ENCODE measurements at places on chromosomes 7 and 10.

GRCh38 chr7:10612950-10613349 is 360.7 kb upstream of the PHF14 start:
- no peak for DNase-seq

- no peak for DNase-seq
These were observed 107.8 kb downstream of the SRI start for GRCh38 chr7:88111954-88112471.

DNA sequence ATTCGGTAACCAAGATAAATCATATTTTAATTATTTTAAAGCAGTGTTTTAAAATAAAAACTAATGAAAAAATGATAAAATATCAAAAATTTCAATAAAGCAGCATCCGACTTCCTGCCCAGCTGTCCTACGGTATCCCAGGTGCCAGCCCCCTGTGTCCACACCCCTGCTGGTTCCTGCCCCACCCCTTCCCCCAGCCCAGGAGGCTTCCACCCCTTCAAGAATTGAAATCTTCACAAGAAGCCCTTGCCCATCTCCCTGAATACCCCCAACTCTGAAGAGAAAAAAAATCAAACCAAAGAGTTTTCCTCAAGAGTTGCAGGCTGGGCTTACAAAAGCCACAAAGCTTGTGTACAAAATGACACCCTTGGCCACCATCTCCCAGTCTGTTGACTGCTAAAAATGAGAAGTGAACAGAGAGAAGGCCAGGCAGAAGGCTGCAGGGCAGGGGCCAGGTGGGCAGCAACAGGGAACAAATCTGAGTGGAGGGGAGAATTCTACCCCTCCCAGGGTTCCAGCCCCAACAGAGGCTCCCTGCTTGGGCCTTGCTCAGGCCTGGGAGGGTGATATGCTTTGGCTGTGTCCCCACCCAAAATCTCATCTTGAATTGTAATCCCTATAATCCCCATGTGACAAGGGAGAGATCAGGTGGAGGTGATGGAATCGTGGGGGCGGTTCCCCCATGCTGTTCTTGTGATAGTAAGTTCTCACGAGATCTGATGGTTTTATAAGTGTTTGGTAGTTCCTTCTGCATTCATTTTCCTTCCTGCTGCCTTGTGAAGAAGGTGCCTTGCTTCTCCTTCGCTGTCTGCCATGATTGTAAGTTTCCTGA is 14.5 kb downstream of the GPRIN2 start:
- peak; percentile 1 for DNase-seq

DNA sequence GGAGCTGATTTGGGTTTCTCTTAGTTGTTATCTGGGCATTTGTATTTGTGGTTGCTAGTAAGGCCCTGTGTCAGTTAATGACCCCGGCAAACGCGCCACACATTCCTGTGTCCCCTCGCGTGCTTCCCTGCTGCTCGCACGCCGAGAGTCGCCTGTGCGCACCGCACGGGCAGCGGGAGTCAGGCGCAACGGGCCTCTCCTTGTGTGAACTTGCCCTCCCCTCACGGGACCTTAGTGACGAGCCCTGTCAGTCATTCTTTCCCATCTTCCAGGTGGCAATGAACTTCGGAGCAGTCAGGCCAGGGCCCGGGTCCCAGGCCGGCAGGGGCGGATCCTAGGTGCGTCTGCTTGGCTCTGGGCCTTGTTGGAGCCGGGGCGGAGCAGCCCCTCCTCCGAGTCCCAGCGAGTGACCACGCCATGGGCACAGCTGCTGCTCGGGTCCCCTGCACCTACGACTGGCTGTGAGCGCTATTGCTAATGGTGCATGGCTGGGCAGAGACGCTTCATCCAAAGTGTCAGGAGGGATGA is 12.4 kb upstream of the PRKAR1B start:
- no peak for DNase-seq

- DNase-seq, result no peak
These were observed 102.9 kb upstream of the NFE2L3 start for GRCh38 chr7:26049081-26049480.

DNA sequence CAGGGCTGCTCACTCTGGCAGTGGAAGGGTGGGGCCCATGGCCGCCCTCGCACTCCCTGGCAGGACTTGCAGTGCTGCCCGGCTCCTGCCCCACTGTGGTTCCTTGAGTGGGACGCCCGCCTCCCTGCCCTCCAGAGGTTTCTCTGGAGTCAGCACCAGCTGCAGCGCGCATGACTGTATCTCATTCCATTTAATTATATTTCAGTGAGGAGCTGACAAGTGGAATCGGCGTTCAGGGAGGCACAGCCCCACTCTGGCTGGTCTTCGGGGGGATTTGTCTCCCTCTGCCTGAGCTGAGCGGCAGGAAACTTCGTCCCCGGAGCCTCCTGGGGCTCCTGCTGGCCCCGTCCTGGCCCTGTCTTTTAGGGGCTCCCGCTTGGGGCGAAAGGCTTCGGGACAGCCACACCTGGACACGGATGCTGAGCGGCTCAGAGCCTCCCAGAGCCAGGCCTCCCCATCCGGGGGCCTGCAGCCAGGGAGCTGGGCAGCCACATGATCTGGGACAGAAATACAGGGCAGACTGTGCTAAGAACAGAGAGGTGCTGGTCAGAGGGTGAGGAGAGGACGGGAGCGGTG is 75.3 kb upstream of the NKX6-2 start:
- no peak for DNase-seq

DNA sequence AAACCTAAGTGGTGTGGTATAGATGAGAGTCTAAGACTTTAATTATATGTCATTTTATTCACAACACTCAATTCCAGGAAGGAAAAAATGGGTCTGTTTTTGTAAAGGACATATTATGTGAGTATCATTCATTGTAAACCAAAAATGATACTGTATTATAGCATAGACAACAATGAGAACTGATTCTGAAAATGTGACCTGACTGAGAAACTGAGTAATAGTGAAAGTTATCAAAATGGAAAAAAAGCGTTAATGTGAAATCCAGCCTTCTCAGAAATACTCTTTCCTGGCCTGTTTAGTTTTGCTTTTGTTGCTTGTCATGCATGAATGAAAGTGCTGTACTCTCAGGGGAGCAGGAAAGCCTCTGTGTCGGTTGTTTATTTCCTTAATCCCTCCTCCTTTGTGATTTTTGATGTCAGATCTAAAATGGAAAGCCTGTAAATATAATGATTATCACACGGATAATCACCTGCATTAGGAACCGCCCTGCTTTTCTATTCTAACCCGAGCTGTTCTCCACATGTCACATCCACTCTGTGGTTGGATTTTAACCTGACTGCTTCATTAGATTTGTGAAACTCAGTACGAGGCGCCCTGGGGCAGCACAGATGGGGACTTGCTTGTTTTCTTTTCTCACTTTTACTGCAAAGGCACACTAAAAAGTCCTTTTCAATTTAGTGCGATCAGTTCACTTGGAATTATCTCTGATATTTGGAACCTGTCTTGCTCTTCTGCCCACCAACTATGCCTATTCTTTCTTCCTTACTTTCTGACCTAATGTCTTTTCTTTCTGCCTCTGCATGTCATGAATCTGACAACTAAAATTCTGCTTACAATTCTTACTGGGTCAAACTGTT is 240.9 kb upstream of the KAT6B start:
- DNase-seq, result peak; percentile 66

GRCh38 chr7:142754681-142755575 is 5.7 kb downstream of the PRSS1 start:
- DNase-seq, result no peak

DNA sequence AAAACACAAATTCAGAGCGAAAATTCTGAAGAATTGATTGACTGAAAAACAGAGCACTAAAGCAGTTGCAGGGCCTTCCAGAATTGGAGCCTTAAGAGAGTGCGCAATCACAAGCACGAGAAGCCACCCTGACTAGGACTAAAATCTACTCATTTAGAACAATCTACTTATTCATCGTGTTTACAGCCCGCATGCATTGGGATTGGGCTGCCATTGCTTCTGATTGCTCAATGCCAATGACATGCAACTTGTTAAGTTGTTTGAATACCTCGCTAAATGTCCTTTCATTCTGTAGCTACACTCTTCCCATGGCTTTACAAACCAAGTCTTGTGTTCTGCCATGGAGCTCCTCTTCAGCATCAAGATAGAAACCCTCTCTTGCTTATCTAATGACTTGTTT is 425.9 kb upstream of the POM121L12 start:
- no peak for DNase-seq

DNA sequence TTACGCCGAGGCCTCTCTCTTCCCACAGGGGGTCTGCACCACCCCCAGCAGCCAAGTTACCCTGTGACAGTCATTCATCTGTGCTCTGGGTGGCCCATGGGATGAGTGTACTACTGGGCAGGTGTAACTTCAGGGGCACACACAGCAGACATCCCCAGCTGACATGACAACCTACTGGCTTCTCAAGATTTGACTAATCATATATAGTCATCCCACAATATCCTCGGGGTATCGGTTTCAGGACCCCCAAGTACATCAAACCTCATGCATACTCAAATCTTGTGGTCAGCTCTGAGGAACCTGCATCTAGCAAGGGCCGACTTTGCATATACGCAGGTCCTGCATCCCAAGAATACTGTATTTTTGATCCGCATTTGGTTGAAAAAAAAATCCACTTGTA is 336.9 kb upstream of the C7orf33 start:
- no peak for DNase-seq

- no peak for DNase-seq
These were observed 560.0 kb upstream of the GALNT17 start for GRCh38 chr7:70571961-70572360.

GRCh38 chr7:326809-327232 is 36.9 kb downstream of the FOXL3 start:
- DNase-seq, result no peak

DNA sequence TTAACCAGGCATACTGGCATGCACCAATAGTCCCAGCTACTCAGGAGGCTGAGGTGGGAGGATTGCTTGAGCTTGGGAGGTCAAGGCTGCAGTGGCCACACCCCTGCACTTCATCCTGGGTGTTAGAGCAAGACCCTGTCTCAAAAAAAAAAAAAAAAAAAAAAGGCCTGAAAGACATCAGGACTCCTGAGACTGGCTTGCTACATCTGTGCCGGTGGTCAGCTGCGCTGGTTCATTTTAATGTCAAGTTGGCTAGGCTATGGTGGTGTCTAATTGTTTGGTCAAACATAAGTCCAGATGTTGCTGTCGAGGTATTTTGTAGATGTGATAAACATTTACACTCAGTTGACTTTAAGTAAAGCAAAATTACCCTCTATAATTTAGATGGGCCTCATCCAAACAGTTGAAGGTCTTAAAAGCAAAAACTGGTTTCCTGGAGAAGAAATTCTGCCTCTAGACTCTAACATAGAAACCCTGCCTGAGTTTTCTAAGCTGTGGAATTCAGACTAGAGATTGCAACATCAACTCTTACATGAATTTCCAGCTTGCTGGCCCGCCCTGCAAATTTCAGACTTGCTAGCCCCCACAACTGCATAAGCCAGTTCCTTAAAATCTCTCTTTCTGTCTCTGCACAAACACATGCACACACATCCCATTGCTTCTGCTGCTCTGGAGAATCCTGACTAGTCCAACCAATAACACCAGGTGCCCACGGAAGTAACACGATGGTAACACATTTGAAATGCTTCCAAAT is 18.2 kb downstream of the MYOF start:
- DNase-seq, result no peak

DNA sequence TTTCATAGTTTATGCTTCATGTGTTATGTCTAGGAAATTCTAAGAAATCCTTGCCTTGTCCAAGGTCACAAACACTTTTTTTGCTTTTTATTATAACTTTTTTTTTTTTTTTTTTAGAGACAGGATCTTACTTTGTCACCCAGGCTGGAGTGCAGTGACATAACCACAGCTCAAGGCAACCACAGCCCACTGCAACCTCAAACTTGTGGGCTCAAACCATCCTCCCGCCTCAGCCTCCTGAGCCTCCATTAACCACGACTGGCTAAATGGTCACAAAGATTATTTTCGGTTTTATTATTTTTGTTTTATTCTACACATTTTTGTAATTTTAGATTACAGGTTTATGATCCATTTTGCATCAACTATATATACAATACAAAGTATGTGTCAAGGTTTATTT is 7.1 kb upstream of the FAM204A start:
- no peak for DNase-seq

Measured in activated naive CD4-positive, alpha-beta T cell treated with Interleukin-2 at 50 U/mL for 16 hours (primary cell).